ENCODE measurements at places on chromosomes 6 and 20.

GRCh38 chr20:44703183-44703925, 11.8 kb upstream of the CCN5 start:
- no peak for DNase-seq

- DNase-seq = no peak
Measured at GRCh38 chr6:106360989-106361430, 493 bp downstream of the CRYBG1 start.

DNA sequence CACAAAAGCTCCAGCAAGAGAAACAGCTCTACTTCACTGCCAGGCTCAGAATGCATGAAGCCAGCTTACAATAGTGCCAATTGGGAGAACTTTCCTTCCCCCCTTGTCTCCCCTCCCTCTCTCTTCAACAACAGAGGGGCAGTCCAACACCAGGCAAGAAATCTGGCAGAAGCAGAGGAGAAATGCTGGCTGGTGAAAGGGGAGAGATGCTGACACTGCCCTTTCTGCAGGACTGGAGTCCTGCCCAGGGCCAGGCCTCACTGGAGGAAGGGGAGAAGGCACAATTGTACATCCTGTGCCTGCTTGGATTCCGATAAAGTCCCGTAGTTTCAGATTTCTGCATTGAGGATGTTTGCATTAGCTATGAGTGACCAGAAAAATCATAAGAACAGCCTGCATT, 148.6 kb downstream of the LRRC1 start:
- no peak for DNase-seq

DNA sequence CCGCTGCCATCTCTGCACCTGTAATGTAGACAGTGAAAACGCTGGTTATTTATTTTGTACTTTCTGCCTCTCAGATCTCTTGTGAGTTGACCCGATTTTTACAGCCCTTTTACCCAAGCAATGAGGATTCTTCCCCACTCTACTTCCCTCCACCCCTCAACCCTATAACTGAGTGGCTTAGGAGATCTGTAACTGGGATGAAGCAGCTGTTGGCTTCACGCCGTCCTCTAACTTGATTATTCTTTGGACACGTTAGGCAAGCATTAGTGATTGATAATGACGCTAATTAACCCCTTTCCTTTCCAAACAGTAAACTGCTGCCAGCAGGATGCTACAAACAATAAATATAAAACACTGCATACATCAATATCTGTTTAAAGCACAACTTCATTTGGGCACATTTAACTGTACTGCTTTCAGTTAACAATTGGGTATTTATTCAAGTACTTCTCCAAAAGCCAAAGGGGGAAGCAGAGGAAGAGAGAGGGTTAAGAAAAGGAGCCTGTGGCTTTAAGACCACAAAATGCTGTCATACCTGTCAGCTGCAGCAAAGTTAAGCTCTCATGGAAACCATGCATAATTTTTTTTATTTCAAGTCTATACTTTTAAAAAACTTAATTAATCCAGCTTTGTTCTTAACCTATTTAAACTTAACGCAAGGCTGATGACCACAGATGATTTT, 21.2 kb downstream of the TFAP2A start:
- no peak for DNase-seq

GRCh38 chr6:152905551-152906299, 77.1 kb downstream of the FBXO5 start:
- DNase-seq = no peak

DNA sequence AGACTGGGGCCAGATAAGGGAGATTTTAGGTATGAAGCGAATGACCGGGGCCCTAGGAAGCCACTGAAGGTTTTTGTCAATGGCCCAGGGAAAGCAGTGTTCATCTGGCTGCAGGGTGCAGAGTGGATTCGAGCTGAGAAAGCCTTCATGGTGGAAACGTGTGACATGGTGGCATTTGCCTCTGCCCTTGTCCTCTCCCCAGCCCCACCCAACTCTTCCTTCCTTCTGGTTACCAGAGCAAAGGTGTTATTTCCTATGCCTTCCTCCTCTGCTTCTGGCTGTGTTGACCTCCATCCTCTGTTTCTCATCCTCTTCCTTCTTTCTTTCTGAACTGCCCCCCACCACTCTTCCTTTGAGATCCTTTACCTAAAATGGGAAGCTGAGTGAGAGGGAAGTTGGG, 195.1 kb upstream of the SUPT3H start:
- no peak for DNase-seq

DNA sequence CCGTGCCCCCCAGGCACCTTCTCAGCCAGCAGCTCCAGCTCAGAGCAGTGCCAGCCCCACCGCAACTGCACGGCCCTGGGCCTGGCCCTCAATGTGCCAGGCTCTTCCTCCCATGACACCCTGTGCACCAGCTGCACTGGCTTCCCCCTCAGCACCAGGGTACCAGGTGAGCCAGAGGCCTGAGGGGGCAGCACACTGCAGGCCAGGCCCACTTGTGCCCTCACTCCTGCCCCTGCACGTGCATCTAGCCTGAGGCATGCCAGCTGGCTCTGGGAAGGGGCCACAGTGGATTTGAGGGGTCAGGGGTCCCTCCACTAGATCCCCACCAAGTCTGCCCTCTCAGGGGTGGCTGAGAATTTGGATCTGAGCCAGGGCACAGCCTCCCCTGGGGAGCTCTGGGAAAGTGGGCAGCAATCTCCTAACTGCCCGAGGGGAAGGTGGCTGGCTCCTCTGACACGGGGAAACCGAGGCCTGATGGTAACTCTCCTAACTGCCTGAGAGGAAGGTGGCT, 960 bp downstream of the TNFRSF6B start:
- no peak for DNase-seq

DNA sequence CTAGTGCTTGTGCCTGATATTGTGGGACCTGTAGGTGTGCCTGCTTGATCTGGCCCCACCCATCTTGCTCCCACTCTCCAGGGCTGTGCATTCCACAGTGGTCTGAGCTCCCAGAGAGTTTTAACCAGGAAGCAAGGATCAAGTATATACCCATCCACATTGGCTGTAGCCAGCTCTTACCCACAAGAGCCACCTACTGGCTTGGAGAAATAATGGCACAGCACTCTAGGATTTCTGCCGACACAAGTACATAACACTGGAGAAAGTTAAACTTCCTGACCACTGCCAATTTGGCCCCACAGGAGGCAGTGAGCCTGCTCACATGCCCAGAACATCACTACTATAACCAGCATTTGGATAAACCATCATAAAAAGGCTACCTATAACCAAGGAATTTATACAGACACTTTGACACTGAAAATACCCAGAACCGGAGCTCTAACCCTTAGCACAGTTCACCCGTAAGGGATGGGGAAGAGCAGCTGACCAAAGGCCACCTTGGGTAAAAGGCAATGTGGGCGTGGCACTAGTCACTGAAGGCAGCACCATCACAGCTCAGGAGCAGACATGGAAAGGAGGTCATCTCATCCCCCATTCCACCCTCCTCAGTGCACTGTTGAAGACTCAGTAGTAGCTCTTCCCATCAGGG, 440.4 kb downstream of the BTBD3 start:
- no peak for DNase-seq

- DNase-seq = no peak
Measured at GRCh38 chr20:10603378-10603777, 70.4 kb downstream of the JAG1 start.

DNA sequence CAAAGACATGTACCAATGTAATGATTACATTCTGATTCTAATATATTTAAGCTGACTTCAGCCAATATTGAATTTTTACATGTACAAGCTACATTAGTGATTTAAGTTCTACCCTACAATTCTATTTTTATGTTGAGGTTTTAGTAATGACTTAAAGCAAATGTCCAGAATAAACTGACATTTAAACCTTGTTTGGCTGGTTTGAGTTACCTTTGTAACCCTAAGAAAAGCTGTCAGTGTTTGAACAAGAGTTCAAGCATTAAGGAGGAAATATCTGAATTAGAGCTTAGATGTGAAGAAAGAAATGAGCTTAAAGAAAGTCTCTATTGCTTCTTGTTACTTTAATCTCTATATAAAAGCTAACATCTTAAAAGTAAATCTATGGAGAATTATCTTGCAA, 710.6 kb upstream of the EPHA7 start:
- no peak for DNase-seq

DNA sequence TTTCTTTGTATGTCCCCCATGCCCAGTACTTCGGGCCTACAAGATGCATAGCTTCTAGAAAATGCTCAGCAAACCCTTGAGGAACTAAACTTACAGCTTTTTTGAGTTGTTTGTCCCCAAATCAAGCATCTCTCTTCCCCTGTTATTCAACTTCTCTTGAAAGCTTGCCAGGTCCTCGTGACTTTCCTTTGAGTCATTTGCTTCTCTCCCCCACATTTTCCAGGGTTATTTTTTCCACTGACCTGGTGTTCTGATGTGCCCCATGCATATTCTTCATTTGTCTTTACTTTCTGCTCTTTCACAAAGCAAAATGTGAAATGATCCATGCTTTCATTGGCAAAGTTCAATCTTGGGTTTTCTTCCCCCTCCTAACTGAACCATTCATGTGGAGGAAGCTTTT, 204.8 kb downstream of the TFAP2A start:
- no peak for DNase-seq

DNA sequence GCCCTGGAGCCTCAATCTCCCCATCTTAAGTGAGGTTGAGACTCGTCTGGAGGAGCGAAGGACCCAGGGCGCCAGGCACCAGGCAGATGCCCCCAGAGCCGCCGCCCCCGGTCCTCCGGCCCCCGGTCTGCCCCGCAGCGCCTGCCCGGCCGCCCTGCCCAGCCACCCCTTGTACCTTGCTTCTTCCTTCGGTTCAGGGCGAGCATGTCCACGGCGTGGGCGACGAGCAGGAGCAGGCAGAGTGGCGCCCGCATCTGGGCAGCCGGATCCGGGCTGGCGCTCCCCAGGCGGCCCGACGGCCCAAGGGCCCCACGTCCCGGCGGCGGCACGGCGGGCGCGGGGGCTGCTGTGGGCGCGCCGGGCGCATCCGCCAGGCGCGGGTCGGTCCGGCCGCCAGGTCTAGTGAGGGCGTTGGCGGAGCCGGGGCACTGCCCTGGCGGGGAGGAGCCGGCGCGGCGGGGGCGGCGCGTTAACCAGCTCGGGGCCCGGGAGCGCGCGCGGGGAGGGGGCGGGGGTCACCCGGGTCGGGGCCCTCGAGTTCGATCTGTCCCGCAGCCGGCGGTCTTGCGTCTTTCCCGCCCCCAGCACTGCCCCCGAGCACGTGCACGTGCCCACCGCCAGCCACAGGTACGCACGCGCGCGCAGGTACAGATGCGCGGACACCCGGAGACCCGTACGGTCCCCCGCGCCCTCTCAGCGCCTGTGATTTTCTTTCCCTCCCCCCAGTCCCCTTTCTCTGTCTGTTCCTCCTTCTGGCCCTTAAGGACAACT, at the start of gene RSPO4:
TSS of gene RSPO4 (minus strand) at position 401 of the 771 bp plus-strand sequence. CDS start at position 254, 147 bp downstream.
- no peak for DNase-seq

- no peak for DNase-seq
Measured at GRCh38 chr6:163572612-163573011, 158.1 kb downstream of the QKI start.

DNA sequence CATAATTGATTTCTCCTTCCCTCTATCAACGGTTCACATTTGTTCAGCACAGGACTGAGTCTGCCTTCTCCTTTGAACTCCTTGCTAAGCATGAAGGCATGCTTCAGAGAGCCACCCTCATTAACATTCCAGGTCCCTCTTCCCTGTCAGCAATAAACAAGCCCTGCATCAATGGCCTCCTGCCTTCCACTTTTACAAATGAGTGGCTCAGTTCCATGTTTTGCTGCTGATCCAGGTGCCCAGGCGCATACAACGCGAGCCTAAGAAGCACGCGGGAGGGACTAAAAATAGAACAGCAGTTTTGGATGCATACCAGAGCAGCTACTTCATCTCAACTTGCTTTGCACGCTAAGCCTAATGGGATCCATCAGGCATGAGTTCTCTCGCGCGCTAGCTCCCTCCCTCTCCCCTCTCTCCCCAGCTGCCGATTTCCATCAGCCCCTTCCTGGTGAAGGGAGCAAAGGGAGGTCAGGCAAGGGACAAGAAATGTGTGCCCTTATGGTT, 53.4 kb downstream of the TRAF3IP2 start:
- DNase-seq = no peak
